ENCODE measurements at places on chromosomes 1 and 21. TPM values are rescaled to one million over a fixed set of nuclear protein-coding genes. Genes with fewer than 3 reads are reported as not detected.

GRCh38 chr1:40777224-40777970 is 6.2 kb upstream of the KCNQ4 start:
- DNase-seq, result no peak

DNA sequence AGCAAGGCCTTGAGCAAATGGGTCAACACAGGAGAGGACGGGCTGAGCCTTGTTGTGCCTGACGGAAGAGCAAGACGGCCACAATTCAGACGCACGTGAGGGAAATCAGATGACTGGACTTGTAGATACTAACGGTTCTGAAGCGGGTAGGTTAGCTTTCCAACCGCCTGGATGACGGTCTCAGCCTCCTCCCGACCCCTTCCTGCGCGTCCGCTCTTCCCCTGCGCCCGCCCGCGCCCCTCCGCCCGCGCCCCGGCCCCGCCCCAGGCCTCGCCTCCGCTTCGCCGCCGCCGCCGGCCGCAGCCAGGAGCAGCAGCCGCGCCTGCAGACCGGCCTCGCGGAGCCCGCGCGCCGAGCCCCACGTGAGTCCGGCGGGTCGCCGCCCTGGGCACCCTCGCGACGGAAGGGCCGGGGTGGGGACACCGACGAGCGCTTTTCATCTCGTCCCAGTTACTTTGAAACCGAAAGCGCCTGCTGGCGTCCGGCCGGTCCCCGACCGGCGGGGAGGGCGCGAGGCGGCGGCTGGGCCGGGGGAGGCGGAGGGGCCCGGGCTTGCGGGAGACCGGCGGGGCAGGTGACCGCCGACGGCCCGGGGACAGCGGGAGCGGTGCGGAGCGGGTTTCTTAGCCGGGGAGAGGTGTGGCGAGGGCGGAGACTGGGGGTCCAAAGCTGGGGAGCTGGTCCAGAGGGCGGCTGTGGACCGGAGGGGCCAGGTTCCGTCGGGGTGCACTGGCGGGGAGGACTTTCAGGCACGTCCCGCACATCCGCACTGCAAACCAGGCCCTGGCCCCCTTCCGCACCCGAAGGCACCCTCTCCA is at the start of gene TRAF5:
TRAF5 (plus strand) TSS at position 306 of the 818 bp plus-strand sequence. CDS start 26,407 bp downstream, outside the sequence.
- no peak for DNase-seq

The RNF2 gene
- total RNA-seq, result 22.8 TPM

- DNase-seq, result no peak
Observed at GRCh38 chr1:2194319-2194897, at the start of gene FAAP20. TSS of gene FAAP20 (minus strand) at chr1:2194772. CDS start at chr1:2194749, 23 bp downstream.

The PTGS2 gene
- total RNA-seq, result 35.0 TPM

DNA sequence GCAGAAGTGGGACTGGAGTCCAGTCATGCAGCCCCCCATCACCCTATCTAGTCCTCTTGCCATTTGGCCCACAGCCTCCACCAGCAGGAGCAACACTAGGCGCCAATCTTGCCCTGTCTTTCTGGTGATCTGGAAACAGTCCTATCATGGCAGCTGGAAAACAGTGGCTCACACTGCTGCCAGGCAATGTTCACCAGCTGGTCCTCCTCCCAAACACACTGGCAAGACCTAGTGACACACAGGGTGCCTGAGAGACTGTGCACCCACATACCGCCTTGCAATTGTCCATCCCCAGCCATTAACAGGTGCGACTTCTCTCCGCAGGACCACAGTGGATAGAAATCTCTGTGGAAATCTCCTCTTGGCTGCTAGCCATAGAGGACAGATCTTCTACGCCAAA is 105.5 kb downstream of the HIVEP3 start:
- DNase-seq, result no peak

GRCh38 chr1:242043165-242043564 is 44.3 kb upstream of the MAP1LC3C start:
- DNase-seq, result no peak

DNA sequence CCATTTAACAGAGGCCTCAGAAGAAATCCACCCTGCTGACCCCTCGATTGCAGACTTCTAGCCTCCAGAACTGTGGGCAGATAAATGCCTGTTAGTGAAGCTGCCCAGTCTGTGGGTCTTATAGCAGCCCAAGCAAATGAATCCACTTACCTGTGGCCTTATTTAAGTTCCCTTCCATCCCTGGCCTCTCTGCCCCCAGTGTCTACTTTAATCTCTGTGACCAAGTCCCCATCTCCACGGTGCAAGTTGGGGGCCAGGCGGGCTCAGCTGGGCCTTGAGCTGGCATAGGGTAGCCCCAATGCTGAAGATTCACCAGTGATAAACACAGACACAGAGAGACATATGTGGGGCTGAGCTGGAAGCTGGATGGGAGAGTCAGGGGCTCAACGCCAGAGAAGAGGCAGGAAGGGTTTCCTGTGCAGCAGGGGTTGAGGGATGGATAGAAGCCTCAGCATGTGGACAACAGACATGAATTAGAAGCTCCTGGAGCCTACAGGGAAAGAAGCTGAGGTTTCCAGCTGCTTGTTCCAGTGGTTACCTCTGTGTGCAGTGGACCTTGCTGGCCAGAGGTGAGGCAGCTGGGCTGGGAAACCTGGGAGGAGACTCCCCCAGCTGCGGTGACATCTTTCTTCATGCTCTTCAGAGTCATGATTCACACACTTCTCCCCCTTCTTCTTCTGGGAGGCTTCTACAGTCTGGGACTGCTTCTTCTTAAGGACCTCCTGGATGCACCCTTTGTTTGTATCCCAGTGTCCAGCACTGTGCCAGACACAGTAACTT is 13.4 kb upstream of the B3GALT5 start:
- no peak for DNase-seq

GRCh38 chr1:158117854-158118704 is 62.6 kb upstream of the CD1D start:
- no peak for DNase-seq

DNA sequence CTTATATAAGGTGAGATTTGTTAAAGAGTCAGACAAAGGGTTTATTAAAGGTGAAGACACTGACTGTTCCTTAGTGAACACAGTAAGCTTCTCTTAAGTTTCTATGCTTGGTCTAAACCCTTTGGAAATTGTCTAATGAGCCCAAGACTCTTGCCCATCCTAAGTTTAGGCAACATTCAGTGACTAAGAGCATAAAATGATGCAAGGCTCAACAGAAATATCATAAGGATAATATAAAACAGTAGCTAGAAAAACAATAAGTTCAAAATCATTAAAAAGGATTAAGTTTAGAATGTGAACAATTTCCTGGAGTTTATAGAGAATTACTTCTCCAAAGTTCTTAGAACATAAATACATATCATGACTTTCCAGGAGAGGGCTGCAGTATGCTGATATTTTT is 108.9 kb upstream of the PDC start:
- DNase-seq, result no peak

DNA sequence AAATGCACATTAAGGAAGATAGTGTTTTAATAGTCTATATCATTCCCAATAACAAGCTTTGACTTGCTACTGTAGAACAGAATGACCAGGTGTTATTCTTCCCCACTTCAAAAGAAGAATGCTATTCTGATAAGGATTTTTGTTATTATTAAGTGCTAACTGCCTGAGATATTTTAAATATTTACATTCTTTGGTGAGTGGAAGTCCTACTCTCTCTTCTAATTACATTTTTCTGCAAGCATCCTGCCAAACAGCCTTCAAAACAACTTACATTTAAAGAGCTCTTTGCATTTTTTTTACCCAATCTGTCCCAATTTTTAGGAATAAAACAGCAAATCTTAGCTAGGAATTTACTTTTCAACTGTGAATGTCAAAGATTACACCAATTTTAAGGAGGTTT is 23.5 kb upstream of the SYDE2 start:
- no peak for DNase-seq

The LCK gene
- 1.8 TPM for total RNA-seq

The PLA2G2E gene
- total RNA-seq, result not detected

DNA sequence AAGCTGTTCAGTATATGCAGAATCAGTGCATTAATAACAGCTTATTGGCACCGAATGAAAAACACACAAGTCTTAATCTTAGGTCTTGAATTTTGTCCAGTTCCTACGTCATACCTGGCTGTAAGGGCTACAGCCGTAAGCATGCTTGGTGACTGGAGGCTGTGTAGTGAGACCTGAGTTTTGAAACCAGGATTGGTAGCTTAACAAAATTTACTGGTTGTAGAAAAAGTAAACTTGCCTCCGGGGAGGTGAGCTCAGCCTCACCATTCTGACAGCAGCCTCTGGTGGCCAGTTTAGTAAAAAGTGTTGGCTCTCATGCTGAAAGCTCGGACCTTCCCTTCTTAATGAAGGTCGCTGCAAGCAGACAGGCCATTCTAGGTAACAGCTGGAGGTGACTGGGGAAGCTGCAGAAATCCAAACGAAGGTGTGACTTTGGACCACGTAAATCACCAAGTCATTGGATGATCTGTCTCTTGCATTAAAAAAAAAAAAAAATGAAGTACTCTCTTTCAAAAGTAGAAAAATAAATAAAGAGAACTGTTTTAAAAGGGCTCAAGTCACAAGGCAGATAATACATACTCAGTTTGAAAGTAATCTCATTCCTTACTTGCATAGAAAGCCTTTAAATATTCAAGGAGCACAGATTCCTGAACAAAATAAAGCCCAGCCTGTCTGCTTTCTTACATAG is 48.9 kb downstream of the HLCS start:
- no peak for DNase-seq

DNA sequence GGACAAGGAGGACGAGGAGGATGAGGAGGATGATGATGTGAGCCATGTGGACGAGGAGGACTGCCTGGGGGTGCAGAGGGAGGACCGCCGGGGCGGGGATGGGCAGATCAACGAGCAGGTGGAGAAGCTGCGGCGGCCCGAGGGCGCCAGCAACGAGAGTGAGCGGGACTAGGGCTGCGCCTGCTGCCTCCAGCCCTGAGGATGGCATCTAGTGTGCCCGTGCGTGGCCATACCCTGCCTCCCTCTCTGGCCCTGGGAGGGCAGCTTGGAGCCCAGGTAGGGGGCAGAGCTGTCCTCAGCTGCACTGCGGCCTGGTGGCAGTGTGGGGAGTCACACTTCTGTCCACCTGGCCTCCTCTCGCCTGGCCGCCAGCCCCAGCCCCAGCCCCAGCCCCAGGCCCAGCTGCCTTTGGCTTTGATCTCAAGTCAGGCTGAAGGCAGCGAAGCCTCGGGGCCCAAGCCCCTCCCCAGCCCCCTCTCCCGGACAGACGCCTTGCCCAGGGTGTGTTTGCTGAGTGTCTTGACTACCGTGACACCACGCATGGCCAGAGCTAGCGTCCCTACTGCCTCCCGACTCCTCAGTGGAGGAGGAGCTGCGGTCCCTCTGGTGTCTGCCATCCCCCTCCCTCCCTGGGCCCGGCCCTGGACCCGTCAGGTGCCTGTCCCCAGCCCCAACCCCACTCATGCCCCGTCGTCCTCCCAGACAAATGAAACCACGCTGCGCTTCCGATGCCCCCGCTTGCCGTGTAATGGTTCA is 155.2 kb downstream of the PEX14 start:
- DNase-seq, result no peak

DNA sequence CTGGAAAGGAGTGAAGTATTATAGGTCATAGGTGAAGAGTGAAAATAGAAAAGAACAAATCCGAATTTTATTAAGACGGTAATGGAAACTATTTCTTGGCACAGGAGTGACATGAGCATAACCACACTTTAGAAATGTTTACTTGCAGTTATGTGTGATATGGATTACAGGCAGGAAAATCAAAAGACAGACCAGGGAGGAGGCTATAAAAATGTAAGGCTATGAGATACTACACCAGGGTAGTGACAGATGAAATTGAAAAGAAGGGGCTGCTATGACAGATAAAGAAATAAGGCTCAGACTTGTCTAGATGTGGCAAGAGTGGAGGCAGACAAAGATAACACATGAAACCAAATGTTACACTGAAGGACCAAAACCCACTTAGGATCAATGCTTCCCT is 31.7 kb downstream of the GPATCH2 start:
- no peak for DNase-seq

DNA sequence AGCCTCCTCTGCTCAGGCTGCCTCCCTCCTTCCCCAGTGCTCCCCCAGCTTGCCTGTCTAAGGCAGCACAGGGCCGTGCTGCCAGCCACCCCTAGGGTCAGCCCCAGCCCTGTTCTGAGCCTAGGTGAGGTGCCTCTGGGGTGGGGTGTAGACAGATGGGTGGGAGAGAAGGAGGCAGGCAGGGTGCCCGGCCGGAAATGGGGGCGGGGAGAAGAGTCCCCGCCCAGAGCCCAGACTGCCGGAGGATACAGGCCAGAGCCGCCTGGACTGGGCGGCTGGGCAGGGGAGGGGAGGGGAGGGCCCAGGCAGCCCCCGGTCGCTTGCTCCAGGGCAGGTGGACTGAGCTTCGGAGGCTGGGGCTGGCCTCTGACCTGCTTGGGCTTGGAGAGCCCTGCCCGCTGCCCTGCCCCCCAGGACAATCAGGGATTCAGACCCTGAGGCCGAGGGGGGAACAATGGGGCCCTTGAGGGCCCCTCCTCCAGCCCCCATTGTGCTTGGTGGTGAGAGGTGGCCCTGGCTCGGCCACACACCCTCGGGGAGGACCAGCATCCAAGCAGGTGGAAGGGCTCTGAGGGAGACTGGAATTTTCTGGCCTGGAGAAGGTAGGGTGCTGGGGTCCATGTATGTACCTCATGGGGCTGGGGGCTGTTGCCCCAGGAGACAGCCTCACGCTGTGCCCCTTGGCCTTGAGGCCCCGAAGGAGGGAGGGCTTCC is at the start of gene GJC2:
GJC2 (plus strand) TSS at position 525 of the 714 bp plus-strand sequence. CDS start 7,829 bp downstream, outside the sequence.
- DNase-seq, result peak; percentile 89
